Activated T-helper 2 cell treated with anti-CD3 and anti-CD28 coated beads, Interferon-gamma antibody, Interleukin-2, Interleukin-4, amounts not matched to agents 10 μg/mL and 5 μg/mL and 100 μg/mL, durations not matched to agents 14 hours and 24 hours and 36 hours (primary cell): ENCODE measurements at places on chromosomes 7 and 10. TPM values are rescaled to one million over a fixed set of nuclear protein-coding genes. Genes with fewer than 3 reads are reported as not detected.

Gene FFAR4
- not detected in 2 replicates for total RNA-seq

Gene CYP2E1
- 0.16 TPM in 1 of 2 replicates, not detected in the other for total RNA-seq

Gene ABCA13
- 0.02 and 0.32 TPM in 2 replicates for total RNA-seq

Gene NOS3
- 9.8 TPM in 2 replicates for total RNA-seq

Gene MCM10
- total RNA-seq = 73.3 and 78.5 TPM in 2 replicates

GRCh38 chr7:138515001-138515528 is 55.0 kb downstream of the TRIM24 start:
- DNase-seq = no peak

DNA sequence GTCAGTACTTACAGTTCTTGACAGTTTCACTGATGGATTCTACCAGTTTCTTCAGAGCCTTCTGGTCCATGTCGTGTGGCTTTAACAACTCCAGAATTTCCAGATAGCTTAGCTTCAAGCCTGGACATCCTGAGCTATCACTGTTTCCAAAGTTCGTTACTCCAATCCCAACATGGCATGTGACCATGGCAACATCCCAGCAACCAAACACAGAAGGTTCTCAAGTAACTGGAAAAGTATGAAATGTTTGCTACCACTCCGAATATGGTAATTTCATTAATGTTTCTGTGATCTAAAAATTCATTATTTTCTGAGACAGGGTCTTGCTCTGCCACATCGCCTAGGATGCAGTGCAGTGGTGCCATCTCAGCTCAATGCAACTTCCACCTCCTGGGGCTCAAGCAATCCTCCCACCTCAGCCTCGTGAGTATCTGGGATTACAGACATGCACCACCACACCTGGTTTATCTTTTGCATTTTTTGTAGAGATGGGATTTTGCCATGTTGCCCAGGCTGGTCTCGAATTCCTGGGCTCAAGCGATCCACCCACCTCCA is 29.3 kb downstream of the RBM48 start:
- no peak for DNase-seq

DNA sequence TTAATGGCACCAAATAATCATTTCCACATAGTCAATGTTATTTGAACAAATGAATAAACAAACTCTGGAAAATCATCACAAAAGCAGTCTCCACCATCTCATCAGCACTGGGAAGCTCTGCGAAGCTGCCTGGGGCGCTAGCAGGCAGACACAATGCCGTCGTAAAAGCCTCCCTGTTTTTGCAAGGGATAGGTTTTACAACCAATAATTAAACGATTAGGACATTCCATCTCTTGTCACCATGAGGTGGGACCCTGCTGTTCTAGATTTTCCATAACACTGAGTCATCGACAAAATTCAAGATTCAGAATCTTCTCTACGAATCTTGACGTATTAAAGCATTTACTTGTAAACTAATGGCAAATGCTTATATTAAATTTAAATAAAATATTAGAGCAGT is 172.8 kb upstream of the AKR1E2 start:
- DNase-seq = no peak

DNA sequence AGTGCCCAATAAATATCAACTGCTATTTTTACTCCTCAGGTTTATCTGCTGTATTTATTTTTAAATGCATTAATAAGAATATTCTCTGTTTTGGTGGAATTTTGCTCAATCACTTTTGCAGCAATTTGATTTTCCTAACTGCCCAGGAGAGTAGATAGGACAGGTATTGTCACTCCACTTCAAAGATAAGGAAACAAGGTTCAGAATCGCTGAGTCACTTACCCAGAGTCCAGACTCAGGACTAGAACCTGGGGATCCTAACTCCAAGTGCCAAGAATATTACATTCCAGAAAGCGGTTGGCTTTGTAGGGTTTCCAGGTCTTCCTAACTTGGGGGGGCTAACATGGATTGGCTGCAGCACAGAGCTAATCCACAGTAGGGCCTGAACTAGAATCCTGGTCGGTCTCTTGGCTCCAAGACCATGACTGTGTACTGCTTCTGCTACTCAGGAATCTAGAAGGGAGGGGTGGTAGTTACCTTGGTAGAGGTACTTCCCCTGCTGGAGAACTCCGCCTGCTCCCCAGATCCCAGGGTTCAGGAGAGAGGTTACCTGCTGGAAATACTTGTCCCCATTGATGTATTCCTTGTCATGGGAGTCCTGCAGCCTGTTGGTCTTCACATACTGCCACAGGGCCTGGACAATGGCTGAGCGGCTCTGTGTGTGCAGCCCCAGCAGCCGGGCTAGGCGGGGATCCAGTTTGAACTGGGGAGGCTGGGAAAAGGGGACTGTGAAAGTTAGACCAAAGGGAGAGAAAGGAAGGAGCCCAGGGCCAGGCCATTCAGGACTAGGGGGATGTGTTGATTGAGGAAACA is 7.3 kb downstream of the SMARCD3 start:
- DNase-seq = no peak

- DNase-seq = no peak
Measured at GRCh38 chr10:11804336-11804735, 18.8 kb upstream of the PROSER2 start.

DNA sequence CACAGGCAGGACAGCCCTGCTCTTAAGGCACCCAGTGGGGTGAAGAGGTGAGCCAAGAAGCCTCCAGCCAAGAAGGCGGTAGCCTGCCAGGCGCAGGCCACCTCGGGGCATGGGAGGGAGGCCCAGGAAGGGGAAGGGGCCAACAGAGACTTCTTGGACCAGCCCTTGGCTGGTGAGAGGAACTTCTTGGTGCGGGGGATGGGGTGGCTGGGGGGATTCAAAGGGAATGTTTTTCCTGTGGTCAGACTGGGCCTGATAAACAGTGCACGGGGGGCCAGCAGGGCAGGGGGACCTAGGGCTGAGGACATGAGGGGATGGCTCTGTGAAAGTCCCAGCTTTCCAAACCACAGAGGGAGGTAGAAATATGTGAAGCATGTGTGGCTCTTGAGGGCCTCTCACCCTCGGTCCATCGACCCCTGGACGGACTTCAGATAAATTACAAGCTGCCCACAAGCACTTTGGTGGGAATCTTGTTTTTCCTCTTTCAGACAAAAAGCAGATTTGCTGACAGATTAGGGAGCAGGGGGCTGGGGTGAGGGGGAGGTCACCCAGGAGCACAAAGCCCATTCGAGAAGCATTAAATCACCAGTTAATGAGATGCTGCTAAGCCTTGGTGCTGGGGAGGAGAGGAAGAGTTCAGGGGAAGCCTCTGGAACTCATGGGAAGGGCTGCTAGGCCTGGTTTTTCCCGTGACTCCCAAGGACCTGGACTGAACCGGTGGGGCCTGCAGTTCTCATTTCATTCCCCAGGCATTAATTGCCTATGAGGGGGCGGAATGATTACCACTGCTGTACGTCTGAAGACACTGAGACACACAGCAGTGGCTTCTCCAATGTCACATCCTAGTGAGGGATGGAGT is 11.3 kb downstream of the CRYGN start:
- DNase-seq = no peak

DNA sequence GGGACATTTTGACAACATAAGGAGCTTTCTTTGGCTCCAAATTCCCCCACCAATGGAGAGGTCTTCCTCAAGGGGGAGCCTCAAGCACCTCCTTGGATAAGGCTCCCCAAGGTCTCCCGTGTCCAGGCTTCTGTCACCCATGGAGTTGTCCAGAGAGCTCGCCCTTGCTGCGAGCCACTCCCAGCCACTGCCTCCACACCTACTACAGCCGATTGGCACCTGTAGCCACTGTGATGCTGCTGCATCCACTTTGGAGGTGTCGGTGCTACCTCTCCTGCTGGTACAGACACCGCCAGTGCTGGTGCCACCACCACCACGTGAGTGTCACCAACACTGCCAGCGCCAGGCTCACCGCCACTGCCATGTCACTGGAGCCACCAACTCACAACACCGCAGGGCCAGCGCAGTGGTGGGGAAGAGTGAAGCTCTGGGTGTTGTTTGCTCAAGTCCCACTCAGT is 22.1 kb upstream of the ENO4 start:
- DNase-seq = no peak

GRCh38 chr10:28788252-28788651 is 110.9 kb downstream of the BAMBI start:
- no peak for DNase-seq

DNA sequence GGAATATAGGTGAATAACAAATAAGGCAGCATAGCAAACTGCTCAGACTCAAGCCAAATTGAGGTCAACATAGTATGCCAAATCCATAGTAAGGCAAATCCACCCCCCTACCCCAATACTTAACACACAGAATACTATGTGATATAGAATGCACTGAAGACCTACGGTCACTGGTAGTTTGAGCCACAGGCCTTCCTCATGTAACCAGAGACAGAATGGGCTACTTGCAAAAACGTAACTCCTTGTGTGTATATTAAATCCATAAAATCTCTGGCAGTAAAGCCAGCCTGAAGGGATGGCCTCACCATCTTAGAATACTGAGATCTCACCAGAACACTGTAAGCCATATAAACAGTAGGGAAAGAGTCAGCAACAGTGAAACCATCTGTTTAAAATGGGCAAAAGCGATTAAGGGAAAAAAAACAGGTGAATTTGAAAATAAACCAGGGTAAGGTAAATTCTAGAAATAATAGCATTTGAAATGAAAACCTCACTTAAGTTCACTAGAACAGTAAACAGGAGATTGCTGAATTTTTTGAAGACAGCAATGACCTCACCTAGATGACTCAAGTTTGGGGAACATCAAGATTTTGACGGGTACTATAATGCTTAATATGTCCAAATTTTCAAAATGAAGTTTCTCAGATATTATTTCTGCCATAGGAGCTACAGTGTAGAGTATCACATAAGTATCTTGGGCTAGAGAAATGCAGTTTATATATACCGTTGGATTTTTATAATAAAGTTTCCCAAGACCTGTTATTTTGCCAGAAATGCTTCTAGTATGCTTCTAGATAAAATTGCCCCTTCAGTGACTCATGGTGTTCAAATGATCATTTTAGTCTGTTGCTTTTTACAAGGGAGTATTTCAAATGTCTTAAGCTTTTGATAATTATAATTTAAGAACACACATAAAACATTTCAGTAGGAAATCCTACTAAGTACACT is 13.9 kb downstream of the HNRNPA2B1 start:
- DNase-seq = no peak

GRCh38 chr7:4882169-4883032 is 1.1 kb downstream of the RADIL start:
- no peak for DNase-seq

DNA sequence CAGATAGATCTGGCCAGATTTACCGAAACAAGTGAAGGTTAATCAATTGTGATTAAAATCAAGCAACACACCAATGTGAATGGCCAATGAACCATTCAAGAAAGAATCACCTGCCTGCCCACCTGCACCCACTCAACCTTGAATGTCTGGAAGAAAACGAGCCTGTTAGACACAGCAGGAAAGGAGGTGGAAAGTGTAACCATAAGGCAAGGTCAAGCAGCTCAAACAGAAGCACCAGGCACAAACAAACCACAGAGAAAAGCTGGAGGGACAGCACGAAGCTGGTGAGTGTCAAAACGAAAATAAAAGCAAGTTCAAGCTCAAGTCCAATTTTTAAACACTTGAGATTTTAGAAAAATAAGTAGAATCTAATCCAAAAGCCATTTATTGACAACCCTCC is 64.9 kb downstream of the STEAP1B start:
- DNase-seq = no peak
